ENCODE measurements at places on chromosomes 13 and 19.

DNA sequence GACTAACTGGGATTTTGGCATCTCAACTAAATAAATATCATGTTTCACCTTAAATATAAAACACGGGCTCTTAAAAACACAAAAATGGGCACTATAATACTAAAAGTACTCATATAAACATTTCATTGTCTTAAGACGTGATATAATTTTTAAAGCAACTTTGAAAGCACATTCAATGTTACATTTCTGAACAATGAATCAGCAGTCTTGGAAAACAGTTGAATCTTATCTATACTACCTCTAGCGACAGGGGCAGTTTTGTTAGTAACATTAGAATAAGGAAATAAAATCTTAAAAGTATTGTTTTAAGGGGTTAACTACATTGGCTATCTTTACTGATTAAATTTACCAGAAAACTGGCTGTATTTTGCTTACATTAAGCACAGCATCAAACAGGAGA, 156.9 kb downstream of the UGGT2 start:
- no peak for DNase-seq

GRCh38 chr13:42396501-42396900, 124.5 kb downstream of the AKAP11 start:
- no peak for DNase-seq

DNA sequence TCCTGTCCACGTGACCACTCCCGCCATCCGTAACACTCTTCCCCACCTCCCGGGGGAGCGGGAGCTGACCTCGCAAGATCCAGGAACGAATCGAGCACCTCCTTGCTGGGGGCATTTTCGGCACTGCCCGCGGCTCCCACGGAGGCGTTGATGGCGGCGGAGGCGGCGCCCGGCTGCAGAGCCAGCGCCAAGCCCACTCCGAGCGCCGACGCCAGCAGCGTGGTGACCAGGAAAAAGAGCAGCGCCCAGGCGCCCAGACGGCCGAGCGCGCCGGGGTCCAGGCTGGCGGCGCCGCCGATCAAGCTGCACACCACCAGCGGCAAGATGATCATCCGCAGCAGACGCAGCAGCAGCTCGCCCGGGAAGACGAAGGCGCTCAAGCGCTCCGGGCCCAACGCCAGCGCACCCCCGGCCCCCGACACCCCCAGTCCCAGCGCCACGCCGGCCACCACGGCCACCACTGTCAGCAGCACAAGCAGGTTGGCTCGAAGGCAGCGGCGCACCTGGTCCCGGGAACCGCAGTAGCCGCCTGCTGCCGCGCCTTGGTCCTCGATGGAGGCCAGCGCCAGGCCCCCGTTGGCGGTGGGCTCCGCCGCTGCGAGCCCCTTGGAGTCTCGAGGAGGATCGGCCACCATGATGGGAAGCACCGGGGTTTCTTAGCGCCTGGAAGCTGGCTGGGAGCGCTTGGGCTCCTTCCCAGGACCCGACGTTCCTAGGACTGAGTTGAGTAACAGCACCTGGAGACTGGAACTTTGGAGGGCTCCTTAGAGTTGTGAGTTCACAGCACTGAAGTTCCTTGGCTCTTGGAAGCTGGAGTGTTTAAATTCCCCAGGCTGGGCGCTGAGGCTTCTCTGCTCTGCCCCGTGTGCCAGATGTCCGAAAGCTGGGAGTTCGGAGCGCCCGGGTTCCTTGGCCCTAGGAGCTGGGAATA, 798 bp downstream of the SLC1A5 start:
- DNase-seq, result no peak

- DNase-seq, result no peak
Measured at GRCh38 chr13:110882972-110883371, 31.9 kb downstream of the ANKRD10 start.

DNA sequence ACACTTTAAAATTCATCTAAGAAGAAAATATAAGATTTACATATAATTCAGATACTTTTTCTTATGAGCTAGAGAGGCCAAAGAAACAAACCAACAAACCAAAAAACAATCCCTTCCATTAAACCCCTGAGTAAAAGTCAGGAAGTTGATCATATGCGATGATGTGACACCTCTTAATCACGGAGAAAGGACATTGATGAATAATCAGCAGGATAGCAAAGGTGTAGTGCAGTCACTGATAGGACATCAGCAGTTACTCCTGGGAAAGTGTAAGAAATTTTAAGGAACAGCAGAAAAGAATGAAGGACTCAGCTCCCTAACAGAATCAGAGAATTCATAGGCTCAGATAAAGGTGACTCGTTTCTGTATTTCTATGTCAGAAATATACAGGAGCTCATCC, 202.4 kb upstream of the EDNRB start:
- no peak for DNase-seq

DNA sequence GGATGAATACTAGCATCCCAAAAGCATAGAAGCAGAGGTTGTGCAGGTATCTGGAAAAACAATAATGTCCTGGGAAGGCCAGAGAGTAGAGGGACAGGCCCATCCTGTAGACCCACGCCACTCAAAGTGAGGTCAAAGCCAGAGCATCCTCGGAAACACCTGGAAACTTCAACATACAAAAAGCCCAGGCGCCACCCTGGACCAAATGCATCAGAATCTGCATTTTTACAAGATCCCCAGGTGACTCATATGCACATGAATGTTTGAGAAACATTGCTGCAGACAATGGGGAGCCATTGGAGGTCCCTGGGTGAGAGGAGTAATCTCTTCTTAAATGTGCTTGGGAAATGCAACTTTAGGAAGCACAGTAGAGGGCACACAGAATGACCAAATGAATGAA, 684.1 kb downstream of the DIAPH3 start:
- no peak for DNase-seq

DNA sequence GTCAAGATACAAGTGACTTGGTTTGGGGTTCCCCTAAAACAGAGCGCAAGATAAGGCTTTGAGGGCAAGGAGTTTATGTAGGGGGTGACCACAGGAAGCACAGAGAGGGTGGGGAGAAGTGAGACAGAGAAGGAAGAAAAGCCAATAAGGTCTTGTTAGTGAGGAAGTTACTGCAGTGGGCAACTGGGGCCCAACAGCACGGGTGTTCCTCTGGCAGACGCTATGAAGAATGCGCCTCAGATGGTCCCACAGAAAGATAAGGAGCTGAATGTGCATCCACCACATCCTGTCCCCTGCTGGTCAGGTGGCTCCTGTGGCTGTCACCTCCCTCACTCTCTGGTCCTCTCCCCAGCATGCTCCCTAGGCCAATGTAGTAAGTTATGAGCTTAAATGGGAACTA, 333.5 kb downstream of the TSHZ3 start:
- no peak for DNase-seq

GRCh38 chr13:59504407-59504806, 659.3 kb downstream of the DIAPH3 start:
- no peak for DNase-seq

DNA sequence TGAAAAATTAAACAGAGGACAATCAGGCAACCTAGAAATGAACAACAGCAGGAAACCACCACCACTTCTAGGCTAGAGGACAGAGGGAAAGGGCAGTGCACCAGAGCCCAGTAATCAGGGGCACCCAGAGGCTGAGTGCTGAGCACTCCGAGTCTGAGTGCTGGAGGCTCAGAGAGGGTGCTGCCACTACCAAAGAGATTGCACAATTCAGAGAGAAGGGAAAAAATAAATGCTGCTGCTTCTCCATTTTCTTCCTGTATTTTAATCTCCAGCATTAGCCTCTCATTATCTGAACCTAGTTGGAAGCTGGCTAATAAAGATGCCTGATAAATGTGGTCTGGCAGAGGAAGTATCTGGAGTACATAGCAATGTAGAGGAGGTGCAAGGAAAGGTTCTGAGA, 11.8 kb upstream of the ZNF175 start:
- no peak for DNase-seq

DNA sequence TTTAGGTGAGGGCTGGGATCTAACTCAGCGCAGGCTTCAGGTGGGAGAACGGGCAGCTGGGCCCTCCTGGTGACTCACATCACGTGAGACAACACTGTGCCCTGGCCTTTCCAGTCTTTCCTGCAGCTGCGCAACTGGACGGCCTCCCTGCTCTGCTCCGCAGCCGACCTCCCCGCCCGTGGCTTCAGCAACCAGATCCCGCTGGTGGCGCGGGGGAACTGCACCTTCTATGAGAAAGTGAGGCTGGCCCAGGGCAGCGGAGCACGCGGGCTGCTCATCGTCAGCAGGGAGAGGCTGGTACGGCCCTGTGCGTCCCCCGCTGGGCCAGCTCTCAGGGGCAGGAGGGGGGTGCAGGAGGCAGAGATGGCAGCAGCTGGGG, 8.8 kb downstream of the SPPL2B start:
- no peak for DNase-seq

GRCh38 chr13:103331924-103332323, 265.7 kb upstream of the SLC10A2 start:
- no peak for DNase-seq

DNA sequence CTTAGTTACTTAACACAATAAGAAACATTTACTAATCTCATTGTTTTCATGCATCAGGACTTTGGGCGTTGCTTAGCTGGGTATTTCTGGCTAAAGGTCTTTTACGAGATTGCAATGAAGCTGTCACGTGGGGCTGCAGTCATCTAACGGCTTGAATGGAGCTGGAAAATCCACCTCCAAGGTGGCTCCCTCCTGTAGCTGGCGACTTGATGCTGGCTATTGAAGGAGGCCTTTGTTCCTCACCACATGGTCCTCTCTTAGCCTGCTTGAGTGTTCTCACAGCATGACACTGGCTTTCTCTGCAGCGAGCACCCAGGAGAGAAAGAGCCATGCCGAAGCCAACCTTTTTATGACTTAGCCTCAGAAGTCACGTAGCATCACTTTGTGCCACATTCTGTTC, 92.0 kb downstream of the NHLRC3 start:
- no peak for DNase-seq
